A549 treated with CORT108297 at 1 μM for 4 hours (cell line): ENCODE measurements at places on chromosomes 2 and 18. TPM values are rescaled to one million over a fixed set of nuclear protein-coding genes. Genes with fewer than 3 reads are reported as not detected.

Gene CCT4
- total RNA-seq: 304 to 343 TPM (median 320 TPM) in 5 replicates

Gene PLGLB1
- total RNA-seq: 0.38 to 1.0 TPM (median 0.80 TPM) in 5 replicates

Gene TUBB8B
- total RNA-seq: 0.07 TPM in 1 of 5 replicates, not detected in the others

Gene KLHL41
- total RNA-seq: 0.07 to 0.37 TPM (median 0.21 TPM) in 5 replicates

Gene PDE6D
- 20.0 to 25.0 TPM (median 23.4 TPM) in 5 replicates for total RNA-seq

Gene HMSD
- total RNA-seq: 0.15 to 0.16 TPM (median 0.15 TPM) in 3 of 5 replicates, not detected in the others

Gene RGPD3
- total RNA-seq: 0.12 to 0.20 TPM (median 0.16 TPM) in 5 replicates
